ENCODE measurements at places on chromosomes 6 and 20.

DNA sequence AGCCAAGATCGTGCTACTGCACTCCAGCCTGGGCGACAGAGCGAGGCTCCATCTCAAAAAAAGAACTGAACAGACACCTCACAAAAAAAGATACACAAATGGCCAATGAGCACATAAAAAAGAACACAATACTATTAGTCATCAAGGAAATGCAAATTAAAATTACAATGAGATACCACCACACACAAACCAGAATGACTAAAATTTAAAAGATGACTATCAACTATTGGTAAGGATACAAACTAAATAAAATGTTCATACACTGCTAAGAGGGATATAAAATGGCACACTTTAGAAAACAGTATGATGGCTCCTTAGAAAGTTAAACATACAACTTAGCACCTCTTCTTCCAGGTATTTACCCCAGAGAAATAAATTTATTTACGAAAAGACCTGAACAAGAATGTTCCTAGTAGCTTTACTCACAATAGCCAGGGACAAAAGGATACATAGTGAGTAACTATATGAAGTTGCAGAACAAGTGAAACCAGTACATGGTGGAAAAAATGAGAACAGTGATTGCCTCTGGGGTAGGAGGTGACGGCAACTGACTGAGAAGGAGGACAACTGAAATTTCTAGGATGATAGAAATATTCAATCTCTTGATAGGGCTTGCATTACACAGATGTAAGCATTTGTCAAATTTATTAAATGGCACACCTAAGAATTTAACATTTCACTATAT, 53.2 kb downstream of the FAM8A1 start:
- no peak for DNase-seq

DNA sequence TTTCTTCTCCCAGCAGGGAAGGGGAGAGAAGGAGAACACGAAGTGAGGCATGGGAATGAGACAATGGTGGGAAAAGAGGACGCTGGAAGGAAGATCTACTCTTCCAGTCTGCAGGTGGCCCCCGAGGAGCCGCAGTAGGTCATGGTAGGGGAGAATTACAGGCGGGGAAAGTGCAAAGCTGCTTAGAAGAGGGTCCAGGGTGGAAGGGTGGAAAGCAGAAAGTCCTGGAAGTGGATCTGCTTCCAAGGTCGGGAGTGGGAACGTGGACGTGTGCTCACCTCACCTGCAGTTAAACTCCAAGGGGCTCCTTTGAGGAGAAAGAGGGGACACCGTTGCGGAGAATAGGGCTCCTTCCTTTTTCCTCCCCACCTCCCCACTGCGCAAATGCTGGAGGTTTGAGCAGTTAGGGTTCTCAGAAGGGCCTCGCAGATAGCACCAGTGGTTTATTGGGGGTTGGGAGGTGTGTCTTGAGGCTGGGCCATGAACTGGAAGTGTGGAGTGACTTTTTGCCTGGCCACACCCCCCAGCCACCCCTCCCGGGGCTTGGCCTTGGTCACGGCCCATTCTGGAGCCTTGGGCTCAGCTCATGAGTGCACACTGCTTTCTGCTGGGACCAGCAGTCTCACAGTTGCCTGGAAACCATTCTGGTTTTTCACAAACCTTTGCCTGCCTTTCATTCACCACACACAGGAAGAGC, 100.4 kb upstream of the MLN start:
- DNase-seq: peak; percentile 79

GRCh38 chr6:150953851-150954250, 88.3 kb downstream of the MTHFD1L start:
- no peak for DNase-seq

GRCh38 chr6:125477844-125478243, 176.1 kb upstream of the HDDC2 start:
- no peak for DNase-seq

DNA sequence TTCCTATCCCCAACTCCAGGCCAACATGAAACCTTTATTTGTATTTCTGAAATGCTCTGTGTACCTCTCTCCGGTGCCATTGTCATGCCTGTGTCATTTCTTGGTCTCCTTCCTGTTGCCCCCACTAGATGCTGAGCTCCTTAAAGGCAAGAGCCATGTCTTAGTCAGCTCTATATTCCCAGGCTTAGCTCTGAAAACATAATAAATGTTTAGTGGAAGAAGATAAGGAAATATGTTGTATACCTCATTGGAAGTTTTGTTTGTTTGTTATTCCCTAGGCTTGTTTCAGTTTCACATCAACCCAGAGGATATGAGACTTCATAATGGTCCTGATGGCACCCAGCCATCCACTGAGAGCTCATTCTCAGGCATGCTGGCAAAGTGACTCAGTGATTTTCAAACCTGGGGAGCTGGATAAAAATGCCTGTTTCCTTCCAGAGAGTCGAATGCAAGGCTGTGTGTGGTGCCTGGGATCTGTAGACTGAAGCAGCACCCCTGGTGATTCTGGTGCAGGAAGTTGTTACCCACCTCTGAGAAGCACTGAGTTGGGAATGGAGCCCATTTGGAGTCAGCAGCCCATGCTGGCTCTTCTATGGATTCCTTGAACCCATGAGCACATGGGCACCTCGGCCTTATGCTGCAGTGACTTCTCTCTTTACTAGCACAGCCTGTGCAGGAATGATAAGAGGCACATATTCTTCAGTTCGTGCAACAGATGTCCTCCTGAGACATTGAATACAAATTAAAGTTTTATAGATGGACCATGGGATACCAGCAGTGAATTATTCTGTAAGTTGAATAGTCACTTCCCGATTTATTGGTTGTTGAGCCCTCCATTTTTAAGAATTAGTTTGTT, 205.2 kb downstream of the FARS2 start:
- DNase-seq: no peak

DNA sequence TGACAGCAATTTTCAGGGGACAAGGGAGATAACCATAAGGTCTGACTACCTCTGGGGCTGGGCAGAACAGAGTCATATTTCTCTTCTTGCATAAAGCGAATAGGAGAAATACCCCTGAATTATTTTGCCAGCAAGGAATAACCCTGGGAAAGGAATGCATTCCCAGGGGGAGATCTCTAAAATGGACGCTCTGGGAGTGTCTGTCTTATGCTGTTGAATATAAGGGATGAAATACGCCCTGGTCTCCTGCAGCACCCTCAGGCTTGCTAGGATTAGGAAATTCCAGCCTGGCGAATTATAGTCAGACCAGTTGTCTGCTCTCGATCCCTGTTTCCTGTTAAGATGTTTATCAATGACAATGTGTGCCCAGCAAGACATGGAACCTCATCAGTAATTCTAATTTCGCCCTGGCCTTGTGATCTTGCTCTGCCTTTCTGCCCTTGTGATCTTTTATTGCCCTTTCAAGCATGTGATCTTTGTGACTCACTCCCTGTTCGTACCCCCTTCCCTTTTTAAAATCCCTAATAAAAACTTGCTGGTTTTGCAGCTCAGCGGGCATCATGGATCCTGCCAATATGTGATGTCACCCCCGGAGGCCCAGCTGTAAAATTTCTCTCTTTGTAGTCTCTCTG, 221.6 kb upstream of the HS3ST5 start:
- no peak for DNase-seq

DNA sequence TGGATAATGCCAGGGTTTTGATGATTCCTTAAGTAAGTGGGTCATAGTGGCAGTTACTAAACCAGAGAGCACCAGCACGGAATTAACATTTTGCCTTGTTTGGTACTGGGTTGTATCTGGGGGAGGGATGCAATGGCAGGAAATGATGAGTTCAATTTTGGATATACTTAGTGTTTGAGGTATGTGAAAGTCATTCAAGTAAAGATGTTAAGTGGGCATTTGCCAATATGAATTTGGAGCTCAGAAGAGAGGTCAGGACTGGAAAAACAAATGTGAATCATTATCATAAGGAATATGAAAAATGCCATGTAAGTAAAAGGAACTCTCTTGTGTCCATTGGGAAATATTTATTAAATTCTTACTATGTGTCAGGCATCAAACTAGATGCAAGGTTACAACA, 6.2 kb downstream of the PXT1 start:
- DNase-seq: no peak

GRCh38 chr6:107192830-107193229, 77.5 kb upstream of the BEND3 start:
- DNase-seq: no peak

GRCh38 chr6:36123270-36124139, 6.8 kb upstream of the MAPK13 start:
- peak; percentile 93 for DNase-seq

GRCh38 chr20:57087102-57087501, 179.3 kb downstream of the BMP7 start:
- DNase-seq: no peak
